ENCODE measurements at places on chromosomes 5 and 9.

- no peak for DNase-seq
Observed at GRCh38 chr9:87684627-87685219, 41.2 kb upstream of the CTSL start.

DNA sequence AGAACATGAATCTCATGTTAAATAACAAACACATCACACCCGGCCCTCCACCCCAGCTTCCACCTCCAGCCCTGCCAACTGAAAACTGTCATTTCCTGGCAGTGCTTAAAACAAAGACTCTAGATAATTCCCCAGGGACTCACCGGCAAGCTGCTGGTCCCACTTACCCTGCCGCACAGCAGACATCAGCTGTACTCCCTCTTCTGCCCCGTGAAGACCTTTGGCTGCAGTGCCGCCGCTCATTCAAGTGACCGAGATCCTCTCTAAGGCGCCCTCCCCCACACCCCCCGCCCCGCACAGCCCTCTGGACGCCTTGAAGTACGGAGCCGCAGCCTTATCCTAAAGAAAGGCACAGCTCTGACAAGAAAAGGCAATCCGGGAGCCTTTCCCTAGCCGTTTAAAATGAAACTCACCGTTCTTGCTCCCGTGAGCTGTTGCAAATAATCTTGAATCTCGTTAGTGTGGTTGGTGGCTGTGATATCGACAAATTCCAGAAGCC lies 434 bp downstream of the GLRX start:
- no peak for DNase-seq

- DNase-seq = no peak
Observed at GRCh38 chr5:160064417-160064810, 54.8 kb downstream of the PWWP2A start.

DNA sequence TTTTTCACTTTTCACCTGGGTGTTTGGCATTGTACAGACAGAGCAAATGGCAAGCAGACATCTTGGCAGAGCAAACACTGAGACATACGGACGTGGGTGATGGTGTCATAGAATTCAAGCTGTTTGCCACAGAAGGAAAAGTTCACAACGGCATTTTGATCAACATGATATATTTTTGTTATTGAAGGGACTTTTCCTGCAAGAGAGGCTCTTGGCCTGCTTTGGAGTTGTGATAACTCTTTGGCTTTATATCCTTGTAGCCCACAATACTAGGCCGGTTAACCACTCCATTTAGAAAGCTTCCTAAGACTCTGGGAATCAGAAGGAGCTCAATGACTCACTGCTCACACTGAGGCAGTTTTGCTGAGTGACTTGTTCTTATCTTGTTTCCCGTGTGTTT lies 1038.3 kb downstream of the TLE1 start:
- DNase-seq = no peak

GRCh38 chr9:134127065-134127580 lies 8.8 kb upstream of the WDR5 start:
- no peak for DNase-seq

DNA sequence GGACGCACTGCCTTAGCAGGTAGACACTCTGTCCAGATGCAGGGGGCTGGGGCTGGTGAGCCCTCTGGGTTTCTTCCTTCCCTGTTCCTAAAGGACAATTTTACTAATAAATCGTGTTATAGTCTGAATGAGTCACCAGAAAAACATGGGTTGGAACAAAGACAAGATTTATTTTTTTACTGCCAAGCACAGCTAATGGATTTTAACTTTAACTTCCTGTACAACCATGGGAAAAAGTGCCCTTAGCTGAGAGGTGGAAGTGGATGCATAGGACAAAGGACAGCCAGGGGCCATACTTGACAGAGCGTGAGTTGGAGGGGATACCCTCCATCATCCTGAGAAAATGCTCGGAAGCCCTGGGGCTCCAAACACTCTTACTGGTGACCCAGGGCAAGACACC lies 300.7 kb downstream of the MSX2 start:
- DNase-seq = no peak

- no peak for DNase-seq
Observed at GRCh38 chr5:98364549-98364948, 408.9 kb upstream of the RGMB start.

GRCh38 chr5:168128557-168128956 lies 162.9 kb upstream of the WWC1 start:
- DNase-seq = no peak

- DNase-seq = no peak
Observed at GRCh38 chr5:157463621-157464518, 3.9 kb downstream of the NIPAL4 start.

GRCh38 chr9:130053504-130054324 lies at the start of gene GPR107:
GPR107 (plus strand) TSS chr9:130053906; CDS start chr9:130053933, 27 bp downstream.
- peak; percentile 72 for DNase-seq

DNA sequence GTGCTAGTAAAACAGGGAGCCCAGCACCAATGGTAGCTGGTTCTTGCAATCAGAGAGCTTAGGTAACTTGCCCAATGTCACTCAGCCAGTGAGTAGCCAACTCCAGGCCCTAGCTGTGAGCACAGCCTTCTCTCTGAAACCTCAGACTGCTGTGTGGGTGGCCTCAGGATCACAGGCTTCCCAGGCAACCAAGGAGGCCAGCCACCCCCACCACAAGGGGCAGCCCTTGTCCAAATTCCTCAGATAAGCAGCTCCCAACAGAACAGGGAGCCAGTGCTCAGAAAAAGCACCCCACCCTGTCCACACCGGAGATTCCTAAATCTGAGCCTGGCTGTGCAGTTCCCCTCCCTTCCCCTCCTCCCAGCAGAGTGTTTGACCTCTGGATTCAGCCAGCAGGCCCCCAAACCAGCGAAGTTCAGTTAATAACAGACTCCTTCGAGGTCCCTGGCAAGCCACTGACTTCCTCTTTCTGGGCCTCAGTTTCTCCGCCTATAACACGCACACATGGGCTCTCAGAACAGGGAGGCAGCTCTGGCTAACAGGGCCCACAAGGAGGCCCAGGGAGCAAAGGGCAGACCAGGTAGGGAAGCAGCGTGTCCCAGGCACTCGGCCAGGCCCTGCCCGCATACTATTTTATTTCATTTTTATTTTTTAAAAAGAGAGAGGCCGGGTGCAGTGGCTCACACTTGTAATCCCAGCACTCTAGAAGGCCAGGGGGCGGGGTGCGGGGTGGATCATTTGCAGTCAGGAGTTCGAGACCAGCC lies 2.7 kb downstream of the EEIG1 start:
- no peak for DNase-seq

- DNase-seq = no peak
Observed at GRCh38 chr9:124259158-124259808, 1.5 kb downstream of the NEK6 start.

DNA sequence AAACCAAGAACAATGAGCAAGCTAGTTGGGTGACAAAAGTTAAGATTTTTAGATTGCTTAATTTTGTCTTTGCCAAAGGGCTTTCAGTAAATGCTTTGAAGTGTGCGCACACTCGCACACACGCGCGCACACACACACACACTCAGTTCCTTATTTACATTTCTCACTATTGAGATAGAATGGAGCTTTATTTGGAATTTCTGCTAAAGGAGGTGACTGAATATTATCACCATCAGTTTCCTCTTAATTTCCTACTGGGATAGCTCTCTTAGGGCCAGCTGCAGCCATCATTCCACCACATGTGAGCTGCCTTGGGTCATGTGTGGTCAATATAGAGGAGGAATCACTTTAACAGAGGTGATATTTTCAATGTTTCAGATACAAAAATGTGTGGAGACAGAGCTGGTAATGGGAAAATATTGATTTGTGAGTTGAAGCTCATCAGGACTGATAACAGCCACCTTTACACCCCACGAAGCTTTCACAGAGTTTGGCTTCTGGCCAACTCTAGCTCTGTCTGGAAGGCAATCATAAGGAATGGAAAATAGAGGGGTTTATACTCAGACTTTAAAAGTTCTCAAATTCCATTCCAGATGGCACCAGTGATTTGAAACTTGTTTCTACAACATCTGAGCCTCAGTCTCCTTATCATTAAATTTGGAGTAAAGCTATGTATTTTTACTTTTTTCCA lies 99.9 kb downstream of the MACIR start:
- no peak for DNase-seq

DNA sequence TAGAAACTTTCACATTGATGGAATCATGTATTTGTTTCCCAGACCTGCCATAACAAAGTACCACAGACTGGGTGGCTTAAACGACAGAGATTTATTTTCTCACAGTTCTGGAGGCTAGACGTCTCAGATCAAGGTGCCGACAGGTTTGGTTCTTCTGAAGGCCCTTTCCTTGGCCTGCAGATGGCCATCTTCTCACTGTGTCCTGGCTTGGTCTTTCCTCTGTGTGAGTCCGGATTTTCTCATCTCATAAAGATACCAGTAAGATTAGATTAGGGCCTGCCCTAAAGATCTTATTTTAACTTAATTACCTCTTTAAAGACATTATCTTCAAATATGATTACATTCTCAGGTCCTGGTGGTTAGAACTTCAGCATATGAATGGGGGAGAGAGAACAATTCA lies 5.8 kb downstream of the USP20 start:
- no peak for DNase-seq

- no peak for DNase-seq
Observed at GRCh38 chr5:142785206-142785605, 15.0 kb downstream of the ARHGAP26 start.

GRCh38 chr5:88830567-88830966 lies 52.4 kb downstream of the MEF2C start:
- no peak for DNase-seq

DNA sequence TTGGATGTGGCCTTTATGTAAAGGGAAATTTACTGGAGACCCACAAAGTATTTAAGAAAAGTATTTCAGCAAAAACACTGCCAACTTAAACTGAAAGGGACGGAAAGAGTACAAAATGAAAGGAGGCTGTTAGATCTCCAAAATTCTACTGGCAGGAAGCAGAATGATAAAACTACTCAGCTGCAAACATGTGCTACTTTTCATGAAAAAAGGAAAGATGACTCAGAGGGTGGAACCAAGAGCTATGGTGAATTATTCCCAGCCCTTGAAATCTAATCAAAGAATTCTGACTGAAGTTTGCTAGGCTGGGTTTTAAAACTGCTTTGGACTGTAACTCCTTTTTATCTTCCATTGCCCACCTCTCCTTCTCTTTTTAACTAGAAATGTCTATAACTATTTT lies 58.6 kb upstream of the ZBED3 start:
- DNase-seq = no peak

- no peak for DNase-seq
Observed at GRCh38 chr5:36832274-36832673, 44.3 kb upstream of the NIPBL start.

DNA sequence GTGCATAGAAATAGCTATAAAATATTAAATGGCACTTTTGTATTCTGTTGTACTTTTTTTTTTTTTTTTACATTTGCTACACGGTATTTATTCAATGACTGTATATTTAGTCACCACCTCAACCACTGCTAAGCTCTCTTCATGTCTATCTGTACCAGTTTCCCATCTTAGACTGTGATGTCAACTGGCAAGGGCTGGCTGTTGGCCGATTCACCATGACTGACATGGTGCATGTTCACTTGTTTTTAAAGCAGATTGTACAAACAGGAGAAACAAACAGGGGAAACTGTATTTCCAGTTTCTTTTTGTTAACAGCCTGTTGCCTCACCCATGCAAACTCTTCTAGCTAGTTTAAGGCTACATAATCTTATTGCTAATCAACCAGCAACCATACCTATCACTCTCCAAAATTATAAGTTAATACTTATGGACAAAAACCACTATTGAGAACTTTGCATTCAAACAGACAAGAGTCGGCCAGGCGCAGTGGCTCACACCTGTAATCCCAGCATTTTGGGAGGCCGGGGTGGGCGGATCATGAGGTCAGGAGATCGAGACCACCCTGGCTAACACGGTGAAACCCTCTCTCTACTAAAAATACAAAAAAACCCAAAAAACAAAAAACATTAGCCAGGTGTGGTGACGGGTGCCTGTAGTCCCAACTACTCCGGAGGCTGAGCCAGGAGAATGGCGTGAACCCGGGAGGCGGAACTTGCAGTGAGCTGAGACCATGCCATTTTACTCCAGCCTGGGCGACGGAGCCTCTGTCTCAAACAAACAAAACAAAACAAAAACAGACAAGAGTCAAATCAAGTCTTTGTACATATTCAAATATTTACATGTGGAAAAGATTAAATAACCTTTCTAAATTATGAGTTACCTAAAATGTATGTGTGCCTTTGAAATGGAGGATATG lies 13.2 kb downstream of the ZFAND5 start:
- DNase-seq = no peak

DNA sequence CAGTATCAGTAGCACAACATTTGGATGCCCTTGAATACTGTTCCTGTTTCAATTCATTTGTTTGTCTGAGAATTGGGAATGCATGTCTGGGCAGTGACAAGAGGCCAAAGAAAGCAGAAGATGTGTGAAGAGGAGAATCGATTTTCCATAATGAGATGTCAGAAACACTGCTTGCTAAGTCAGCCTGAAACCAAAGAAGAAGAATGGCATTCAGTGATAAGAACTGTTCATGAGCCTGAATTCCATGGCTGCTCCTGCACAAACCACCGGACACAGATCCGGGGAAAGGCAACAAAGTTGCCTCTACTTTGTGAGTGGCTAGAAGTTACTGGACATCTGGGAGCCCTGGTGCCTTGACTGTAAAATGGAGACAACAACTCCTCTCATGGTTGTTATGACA lies 207.2 kb upstream of the RASEF start:
- DNase-seq = no peak

DNA sequence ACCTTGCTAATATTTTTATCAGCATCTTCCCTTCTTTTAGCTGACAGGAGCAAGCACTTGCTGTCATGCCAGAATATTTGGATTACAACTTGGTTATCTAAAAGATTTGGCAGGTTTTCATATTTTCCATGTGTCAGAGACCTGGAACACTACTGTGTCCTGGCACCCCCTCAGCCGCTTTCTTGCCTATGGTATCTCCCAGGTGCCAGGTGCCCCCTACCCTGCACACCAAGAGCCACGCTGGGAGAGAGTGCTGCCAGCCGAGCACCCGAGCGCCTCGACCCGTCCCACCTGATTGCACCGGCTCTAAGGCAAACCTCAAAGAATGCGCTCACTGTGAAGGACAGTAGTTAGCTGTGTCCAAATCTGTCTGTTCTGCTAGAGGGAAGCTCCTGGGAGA lies 84.8 kb downstream of the GTF3C4 start:
- no peak for DNase-seq

DNA sequence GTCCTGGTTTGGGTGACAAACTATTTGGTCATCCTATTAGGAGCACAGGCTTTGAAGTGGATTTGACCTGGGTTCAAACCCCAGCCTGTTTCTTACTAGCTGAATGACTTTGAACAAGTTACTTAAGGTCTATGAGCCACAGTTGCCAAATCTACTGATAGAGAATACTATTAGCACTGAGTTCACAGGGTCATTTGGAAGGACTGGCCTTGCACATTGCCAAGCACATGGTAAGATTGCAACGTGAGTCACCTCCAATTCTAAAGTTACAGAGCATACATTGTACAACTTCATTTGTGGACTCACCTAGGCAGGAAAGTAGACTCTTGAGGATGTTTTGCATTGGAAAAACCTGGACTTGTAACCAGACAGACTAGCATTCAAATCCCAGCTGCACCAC lies 38.9 kb downstream of the MFAP3 start:
- DNase-seq = no peak

DNA sequence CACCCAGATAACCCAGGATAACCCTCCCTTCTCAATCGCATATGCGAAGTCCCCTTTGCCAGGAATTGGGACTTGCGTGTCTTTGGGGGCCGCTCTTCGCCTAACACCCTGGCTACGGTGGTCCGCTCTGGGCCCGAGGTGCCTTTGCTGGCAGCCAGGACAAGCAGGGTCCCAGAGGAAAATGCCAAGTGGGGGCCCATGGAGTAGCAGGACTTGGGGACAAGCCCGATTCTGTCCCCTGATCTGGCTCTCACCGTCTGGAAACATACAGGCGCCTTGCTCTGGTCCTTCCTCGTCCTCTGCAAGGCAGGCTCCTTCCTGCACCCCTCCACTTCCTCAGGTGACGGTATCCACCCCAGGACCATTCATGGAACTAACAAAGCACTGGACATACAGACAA lies 78.1 kb upstream of the UNC5A start:
- DNase-seq = no peak
